NCI-H2081 (cell line): ENCODE measurements at places on chromosomes 2 and 18.

DNA sequence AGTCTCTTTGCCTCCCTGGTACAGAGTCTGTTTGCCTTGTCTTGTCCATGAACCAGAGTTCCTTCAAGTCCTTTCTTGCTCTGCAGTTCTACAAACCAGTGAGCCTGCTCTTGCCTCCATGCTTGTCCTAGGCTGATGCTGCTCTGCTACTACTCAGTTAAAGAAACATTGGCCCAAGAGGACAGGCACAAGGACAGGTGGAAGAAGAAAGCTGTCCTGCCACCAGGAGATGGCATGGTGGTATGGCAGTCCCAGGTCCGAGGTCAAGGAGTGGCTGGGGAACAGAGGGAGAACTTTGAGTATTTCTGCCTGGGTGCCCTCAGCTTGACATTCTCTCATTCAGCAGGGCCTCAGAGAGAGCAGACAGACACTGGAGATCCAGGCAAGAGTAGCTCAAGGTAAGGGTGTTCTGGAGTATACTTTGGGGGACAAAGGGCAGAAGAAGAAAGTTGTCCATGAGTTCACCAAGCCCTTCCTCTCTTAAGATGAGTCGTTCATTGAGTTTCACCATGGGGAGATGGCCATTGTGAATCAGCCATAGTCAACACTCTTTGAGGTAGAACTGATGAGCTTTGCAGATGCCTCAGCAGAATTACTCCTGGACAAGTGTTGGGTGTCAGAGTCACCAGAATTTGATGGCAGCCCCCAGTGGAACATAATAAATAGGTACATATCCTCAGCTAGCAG is 20.4 kb downstream of the TTC32 start:
- DNase-seq, result no peak

DNA sequence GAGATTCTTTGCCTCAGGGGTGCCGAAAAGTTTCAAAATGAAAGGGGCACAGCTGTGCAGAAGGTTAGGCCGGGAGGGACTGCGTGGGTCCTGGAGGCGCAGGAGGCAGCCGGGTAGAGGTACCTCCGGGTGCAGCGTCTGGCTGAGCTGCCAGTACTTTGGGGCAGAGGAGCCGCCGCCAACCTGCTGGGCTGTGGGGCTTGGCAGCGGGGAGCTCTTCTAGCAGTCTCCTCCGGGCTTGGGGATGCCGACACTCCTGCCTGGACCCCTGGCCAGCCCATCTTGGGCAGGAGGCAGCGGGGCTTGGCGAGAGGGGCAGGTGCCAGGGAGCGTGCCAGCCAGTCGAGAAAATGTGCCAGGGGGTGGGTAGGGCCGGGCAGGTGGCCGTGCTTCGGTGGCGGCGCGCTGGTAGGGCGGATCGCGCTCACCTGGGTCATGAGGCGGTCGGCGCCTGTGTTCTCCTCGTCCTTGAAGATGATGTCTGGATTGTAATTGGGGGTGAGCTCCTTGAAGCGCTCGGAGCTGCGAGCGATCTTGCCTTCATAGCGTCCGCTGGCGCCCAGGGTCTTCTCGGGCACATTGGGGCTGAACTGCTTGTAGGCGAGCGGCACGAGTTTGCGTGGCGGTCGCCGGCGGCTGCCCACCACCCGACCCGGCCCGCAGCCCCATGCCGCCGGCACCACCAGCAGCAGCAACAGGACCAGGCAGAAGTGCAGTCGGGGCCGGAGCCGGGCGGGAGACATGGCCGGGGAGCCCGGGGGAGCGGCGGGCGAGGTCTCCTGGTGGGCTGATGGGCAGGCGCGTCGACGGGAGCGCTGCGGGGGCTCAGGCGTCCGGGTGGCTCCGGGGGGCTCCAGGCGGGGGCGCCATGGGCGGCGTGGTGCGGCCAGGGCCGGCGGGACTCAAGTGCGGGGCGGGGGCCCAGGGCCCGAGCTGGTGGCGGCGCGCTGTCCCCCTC is 717 bp downstream of the IHH start:
- no peak for DNase-seq

GRCh38 chr2:218249691-218250090 is 11.1 kb upstream of the GPBAR1 start:
- no peak for DNase-seq

DNA sequence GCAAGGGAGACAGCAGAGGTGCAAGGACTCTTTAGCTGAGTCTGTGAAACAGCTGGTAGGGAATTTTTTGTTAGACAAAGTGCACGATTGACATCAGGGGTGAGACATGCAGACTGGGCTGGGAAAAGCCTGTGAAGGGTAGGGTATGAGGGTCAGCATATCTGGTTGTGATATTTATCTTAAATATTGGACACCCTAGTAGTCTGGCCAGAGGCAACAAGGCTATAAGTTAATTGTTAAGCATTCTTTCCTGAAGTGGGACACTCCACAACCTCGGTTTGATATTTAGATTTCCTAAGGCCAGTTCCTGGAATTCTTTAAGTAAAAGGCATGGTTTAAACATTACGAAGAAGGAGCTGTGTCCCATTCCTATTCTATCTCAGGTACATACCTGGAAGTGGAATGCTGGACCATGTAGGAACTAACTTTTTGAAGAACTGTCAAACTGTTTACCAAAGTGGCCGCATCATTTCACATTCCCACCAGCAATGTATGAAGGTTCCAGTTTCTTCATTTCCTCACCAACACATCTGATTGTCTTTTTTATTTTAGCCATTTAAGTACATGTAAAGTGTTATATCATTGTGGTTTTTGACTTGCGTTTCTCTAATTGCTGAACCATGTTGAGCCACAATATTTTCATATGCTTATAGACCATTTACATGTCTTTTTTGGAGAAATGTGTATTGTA is 22.5 kb downstream of the EHBP1 start:
- no peak for DNase-seq

DNA sequence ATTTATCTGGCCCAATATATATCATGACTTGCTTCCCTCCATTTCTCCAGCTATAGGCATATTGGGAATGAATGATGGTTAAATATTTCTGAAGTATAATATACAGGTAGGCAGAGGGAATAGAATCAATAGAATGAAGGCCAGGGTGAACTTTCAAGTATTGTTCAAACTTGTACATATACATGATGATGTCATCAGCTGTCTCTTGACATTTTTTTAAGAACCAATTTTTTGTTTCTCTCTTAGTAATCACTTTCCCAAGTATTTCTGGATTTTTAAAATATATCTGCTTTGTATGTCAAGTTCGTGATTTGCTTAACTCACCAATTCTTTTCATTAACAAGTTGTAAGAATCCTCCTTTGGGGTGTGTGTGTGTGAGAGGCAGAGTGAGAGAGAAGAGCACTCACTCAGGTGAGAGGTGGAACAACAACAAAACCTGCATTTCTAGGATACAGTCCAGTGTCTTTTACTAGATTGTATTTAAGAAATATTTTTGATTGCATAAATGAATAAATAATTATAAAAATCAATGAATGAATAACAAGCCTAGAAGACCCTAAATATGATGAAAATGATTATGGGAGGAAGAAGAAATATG is 1239.1 kb downstream of the LRP1B start:
- no peak for DNase-seq

GRCh38 chr2:101909760-101910159 is 82.0 kb upstream of the IL1R2 start:
- DNase-seq, result no peak
